Fibroblast of villous mesenchyme (primary cell): ENCODE measurements at places on chromosomes 3 and 15.

- DNase-seq = peak; percentile 79
These were observed 40.9 kb downstream of the UACA start for GRCh38 chr15:70722266-70723121.

DNA sequence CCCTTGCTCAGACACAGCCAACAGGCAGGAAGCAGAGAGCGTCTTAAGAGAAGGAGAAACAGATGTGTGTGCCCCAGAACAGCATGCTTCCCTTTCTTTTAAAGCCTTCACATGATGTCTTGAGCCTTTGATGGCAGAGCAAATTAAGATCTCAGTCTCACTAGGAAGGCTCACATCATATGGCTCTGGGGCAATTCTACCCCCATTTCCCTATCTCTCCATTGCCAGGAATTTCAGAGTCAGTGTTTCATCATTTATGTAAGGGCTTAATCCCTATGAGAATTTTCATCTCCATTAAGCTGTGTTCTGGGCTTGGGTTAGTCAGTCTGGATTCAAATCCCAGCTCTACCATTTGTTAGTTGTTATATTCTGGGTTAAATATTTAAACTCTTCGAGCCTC, 41.4 kb upstream of the GLCE start:
- DNase-seq = no peak

- DNase-seq = no peak
These were observed 226.4 kb downstream of the SCAPER start for GRCh38 chr15:76678766-76679165.

- peak; percentile 49 for DNase-seq
These were observed 52.5 kb downstream of the CLDN11 start for GRCh38 chr3:170471149-170471548.

GRCh38 chr15:70439304-70439877, 324.0 kb downstream of the UACA start:
- peak; percentile 15 for DNase-seq

- DNase-seq = peak; percentile 49
These were observed 28.9 kb downstream of the PDCD10 start for GRCh38 chr3:167705840-167706239.

DNA sequence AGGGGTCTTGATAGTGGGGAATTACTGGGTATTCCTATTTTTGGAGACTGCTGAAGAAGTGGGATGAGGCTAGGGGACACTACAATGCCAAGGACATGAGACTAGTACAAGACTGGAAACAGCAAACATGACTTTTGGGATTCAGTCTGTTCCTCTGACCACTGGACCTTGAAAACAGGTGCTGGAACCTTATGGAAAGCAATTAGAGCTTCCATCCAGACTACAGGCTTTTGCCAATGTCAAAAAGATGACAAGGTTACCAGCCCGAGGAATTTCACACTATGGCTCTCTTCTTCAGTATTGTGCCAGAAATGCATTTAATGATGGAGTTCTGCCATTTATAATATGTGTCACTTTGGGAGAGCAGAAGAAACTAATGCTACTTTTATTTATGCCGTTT, 282.6 kb downstream of the GAP43 start:
- DNase-seq = no peak

DNA sequence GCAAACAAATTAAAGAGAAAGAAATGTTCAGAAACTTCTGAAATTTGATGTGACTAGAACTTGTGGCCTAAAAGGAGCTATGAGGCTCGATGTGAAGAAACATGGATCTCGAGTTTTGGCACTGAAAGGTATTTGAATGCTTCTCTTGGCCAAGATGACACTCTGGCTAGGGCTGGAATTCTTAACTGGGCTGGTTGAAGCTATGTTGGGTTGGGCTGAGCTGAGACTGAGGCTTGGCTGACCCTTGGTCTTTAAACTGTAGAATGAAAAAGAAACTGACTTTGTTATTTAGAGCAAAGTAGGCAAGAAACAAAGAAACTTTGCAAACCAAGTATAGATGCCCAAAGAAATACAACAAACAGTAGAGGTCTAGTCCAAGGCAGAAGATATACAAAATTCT, 28.1 kb upstream of the CLDN16 start:
- DNase-seq = no peak

GRCh38 chr3:48879307-48879993, 19.2 kb downstream of the SLC25A20 start:
- DNase-seq = no peak

- no peak for DNase-seq
These were observed 4.0 kb downstream of the FMN1 start for GRCh38 chr15:33190539-33190938.

DNA sequence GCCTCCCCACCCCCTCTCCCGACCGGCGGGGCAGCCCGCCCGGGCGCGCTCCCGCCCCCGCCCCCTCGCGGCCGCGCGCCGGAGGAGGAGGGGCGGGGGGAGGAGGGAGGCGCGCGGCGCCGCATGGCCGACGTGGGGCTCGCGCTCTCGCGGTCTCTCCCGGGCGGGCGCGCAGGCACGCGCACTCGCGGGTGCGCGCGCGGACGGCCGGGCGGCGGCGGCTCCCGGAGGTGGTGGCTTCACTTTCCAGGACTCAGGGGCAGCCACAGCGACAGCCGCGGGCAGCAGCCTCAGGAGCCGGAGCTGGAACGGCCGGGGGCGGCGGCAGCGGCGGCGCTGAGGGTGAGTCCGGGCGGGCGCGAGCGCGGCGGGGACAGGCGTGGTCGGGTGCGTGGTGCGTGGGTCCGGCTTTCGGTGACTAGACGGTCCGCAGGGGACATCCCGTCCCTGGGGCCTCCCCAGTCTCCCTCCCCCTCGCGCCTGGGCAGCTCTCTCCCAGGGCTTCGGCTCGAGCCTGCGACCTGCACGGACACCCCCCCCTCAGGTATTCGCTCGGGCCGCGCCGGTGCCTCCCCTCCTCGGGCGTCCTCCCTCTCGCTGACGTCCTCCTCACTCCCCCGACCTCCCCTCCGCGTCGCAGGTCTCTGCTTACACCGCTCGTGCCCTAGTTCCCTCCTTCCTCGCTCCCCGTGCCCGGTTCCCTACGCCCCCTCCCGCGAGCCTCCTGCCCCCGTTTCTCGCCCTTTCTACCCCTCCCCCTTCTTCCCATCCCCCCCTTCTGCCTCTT, at the start of gene UBE2E2:
Gene UBE2E2 (plus strand): TSS at position 407 of the 787 bp plus-strand sequence.
- peak; percentile 36 for DNase-seq

- peak; percentile 18 for DNase-seq
These were observed 181.7 kb downstream of the FAM43A start for GRCh38 chr3:194867270-194867983.

- peak; percentile 75 for DNase-seq
These were observed 62.5 kb upstream of the SKOR1 start for GRCh38 chr15:67762610-67763368.

DNA sequence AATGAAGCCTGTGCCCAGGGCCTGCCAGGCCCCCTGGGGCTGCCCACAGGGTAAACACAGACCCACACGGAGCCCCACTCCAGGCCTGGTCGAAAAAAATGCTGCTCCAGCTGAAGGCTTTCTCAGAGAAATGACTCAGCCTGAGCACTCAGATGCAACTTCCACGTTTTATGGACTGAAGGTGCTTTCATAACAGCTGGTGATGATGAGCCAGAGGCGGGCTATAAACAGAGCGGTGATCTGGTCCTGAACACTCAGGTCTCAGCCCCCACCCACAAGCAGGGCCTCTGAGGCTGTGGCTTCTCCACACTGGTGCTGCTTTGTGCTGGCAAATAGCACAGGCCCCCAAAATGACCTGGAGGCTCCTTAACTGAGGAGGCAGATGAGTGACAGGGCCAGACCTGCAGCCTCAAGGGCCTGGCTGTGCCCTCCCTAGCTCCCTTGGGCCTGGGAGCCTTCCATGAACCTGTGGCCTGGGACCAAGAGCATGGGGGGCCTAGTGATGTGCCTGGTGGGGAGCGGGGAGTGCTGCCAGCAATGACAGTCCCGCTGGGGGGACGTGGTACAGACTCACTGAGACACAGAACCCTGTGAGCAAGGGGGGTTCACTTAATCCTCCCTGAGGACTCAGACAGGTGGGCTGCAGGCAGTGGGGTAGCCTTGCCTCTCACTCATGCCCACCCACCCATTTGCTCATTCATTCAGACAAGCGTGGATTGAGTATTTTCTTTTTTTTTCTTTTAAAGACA, 23.0 kb upstream of the FURIN start:
- peak; percentile 94 for DNase-seq

DNA sequence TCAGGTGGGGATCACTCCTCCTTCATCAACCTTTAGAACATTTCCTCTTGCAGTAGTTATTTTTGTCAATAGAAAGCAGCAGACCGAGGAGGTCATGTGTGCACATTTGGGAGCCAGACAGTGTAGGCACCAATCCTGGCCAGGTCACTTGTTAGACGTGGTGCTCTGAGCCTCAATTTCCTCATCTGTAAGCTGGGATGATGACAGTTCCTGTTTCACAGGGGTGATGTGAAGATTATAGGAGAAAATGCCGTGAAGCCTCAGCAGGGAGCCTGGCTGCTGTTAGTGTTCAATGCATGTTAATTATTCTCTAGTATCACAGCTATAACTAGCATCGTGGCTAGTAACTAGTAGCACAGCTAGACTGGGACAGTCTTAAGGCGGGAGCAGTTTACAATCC, 64.7 kb downstream of the ATP2B2 start:
- no peak for DNase-seq

GRCh38 chr3:178137831-178138230, 398.4 kb upstream of the KCNMB2 start:
- peak; percentile 72 for DNase-seq

GRCh38 chr3:179083977-179084376, 12.4 kb upstream of the ZMAT3 start:
- DNase-seq = no peak

- no peak for DNase-seq
These were observed 37.9 kb upstream of the CTSH start for GRCh38 chr15:78982736-78983135.

GRCh38 chr3:186882881-186883685, 40.6 kb downstream of the ADIPOQ start:
- DNase-seq = peak; percentile 39

GRCh38 chr3:72147600-72147999, 362.7 kb upstream of the PROK2 start:
- DNase-seq = no peak

GRCh38 chr3:188605231-188605630, 451.3 kb downstream of the LPP start:
- no peak for DNase-seq
